Posterior vena cava (tissue), 2 donors: ENCODE measurements at places on chromosomes 7 and 10. TPM values are rescaled to one million over a fixed set of nuclear protein-coding genes. Genes with fewer than 3 reads are reported as not detected.

DNA sequence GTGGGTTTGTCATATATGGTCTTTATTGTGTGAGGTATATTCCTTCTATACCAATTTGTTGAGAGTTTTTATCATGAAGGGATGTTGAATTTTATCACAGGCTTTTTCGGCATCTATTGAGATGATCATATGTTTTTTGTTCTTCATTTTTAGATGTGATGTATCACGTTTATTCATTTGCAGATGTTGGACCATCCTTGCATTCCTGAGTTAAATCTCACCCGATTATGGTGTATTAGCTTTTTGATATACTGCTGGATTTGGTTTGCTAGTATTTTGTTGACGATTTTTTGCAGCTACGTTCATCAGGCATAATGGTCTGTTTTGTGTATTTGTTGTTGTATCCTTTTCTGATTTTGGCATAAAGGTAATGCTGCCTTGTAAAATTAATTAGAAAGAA is 311.0 kb downstream of the PTEN start:
- DNase-seq: no peak

Gene ERVW-1
- not detected for total RNA-seq

Gene SNCG
- 55.9 TPM for total RNA-seq

- DNase-seq: no peak
Measured at GRCh38 chr10:73641328-73642060, at the start of gene MYOZ1. TSS of gene MYOZ1 (minus strand) at chr10:73641474. CDS start at chr10:73640017, 1,457 bp downstream.

Gene DCLRE1A
- total RNA-seq: 5.0 TPM

Gene NEUROD6
- not detected for total RNA-seq

Gene POLR2J3
- 21.9 TPM for total RNA-seq

Gene SORCS3
- not detected for total RNA-seq

Gene GPAM
- total RNA-seq: 13.8 TPM

DNA sequence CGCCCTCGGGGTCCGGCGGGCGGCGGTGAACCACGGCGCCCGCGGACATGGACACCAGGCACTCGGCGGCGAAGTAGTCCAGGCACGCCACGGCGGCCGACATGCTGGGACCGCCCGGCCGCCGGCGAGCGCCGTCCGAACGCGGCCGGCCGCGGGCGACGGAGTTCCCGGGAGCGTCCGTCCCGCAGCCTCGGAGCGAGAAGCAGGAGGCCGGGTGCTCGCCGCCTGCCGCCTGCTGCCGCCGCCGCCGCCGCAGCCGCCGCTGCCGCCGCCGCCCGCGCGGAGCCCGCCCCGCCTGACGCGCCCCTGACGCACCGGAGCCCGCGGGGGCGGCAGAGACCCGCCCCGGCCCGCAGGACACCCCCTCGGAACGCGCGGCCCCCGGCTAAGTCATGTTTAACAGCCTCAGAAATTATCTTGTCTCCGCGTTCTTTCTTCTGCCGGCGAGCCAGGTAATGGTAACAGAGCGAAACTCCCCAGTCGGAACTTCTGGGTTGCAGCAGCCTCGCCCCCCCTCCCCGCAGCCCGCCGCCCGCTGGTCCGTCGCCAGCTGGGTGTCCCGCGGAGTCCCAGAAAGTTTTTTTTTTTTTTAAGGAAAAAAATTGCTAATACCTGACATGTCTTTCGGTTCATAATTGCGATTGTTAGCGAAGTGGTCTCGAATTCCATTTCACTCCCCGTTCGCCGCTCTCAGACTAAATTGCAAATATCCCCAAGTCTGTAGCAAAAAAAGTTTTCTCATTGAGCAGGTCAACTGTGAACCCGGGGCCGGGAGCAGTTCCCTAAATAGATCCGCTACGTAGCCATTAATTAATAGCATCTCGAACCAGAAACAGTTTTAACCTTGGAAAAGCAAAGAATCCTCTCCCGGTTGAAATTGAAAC is at the start of gene KLF14:
KLF14 (minus strand) TSS at position 277 of the 884 bp plus-strand sequence; CDS start at position 103, 174 bp downstream.
- no peak for DNase-seq

DNA sequence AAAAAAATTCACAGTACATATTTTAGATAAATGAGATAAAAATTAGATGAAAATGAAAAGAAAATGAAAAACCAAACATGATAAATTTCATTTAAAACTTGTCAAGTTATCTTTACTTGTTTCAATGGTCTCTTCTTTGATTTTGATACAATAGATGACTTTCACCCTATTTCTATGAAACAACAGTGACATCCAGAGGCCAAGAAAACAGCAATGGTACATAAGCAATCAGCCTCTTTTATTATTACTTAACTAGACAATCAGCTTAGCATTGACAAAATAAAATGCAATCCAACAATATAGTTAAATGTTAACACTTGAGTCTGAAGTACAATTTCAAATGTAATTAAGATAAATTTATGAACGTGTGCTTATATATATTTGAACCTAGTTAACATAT is 74.8 kb upstream of the GPR37 start:
- DNase-seq: no peak

- no peak for DNase-seq
Measured at GRCh38 chr7:83355143-83355542, 192.5 kb upstream of the PCLO start.
